Posterior cingulate gyrus (tissue), 11 donors: ENCODE measurements at places on chromosomes 7 and 10.

DNA sequence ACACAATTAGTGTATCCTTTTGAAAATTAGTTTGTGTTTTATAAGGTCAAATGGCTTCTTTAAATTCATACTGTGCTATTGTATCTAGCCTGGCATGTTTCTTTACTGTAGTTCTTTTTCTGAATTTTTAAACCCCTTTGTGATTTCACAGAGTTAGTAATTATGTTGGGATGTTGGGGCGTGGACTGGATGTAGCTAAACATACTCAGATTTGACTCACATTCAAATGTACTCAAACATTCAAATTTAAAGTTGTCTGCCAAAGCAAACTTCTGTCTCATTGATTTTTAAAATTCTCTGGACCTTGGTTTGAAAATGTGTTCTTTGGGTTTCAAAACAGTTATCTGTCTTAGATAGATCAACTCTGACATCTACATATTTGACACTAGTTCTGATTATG lies 7.2 kb upstream of the NRP1 start:
- no peak for DNase-seq

DNA sequence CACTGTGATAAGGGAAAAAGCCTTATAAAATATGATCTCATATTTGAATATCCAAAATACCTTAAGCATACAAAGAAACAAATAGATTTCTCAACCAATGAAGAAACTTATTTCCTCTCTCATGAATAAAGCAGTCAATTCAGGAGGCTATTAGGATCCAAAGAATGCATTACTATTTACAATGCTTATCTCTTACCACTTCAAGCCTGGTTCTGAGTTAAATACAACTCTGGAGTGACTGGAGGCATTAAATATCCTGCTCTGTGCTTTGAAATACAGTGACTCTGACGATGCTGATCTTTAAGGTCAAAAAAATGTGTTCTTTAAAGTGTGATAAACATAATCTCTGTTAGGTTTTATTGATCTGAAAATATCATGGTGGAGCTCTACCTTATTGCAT lies 493.2 kb downstream of the ZWINT start:
- DNase-seq, result no peak

- no peak for DNase-seq
Observed at GRCh38 chr10:6069081-6069931, 7.1 kb upstream of the IL2RA start.

DNA sequence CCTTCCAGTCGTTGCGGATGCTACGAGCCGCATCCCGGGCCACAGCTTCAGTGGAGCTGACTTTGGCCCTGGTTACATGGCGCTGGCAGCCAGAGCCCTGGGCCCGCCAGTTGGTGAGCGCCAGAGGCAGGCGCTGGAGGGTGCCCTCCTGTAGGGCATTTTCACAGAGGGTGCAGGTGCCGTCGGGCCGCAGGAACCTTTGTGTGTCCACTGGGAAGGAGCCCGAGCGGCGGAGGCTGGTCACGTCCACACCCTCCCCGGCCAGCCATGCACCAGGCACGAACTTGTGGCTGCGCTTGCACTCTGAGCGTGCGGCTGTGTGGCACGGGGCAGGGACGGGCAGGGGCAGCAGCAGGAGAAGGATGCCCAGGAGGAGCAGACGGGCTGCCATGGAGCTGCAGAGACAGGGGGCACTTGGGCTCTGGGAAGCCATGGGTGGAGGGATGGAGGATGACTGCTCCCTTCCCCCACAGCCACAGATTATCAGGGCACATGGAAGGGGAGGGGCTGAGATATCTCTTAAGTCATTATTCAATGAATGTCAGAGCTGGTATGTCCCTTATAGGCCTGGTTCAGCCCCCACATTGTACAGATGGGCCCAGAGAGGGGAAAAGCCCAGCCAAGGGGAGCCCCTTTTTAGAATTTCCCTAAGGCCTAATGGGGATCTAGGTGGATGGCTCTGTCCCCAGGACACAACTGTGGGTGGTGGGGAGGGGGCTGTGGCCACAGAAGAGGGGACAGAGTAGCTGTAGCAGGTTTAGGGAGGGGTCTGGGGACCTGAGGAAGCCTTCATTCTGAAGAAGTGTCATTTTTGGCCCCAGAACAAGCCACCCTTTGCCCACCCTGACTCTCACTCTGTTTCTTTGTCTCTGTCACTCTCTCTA lies 1.8 kb downstream of the PRF1 start:
- DNase-seq, result no peak

DNA sequence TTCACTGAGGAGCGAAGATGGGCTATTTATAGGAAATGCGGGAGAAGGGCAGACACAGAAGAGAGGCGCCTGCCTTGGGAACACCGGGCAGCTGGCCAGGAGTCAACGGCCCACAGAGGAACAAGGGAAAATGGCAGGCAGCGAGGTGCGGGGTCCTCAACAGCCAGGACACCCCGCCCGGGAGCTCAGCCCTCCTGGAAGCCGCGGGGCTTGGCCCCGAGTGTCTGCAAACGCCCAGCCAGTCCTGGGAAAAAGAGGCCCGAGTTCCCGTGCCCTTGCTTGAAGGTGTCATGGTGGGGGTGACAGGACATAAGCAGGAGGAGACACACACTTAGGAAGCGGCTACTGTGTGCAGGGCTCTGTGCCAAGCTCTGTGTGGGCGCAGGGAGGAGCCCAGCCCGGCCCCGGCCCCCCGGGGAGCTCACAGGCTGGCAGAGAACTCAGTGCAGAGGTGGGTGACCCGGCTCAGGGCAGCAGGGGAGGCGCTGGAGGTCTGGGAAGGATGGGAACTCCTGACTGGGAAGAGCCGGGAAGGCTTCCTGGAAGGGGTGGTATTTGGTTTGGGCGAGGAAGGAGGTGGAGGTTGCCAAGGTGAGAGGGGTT lies 79.9 kb downstream of the ELFN1 start:
- DNase-seq, result no peak

DNA sequence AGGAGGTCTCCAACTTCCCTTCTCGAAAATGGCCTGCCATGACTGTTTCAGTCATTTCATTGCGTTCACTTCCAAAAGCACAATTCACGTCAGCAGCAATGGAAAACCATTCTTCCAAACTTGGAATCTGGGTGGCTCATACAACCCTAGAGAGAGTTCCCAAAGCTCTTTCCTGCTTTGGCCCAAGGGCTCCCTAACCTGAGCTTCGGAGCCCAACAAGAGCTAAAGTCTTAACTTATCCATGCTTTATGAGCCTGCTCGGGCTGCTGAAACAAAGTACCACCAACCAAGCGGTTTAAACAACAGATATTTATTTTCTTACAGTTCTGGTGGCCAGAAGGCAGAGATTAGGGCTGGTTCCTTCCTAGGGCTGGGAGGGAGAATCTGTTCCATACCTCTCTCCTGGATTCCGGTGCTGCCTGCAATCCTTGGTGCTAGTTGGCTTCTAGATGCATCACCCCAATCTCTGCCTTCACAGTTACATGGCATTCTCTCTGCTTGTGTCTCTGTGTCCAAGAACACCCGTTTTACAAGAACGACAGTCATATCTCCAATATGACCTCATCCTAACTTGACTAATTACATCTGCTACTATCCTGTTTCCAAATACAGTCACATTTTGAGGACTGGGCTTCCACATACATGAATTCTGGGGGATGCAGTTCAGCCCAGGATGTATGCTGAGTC lies 33.5 kb downstream of the CAMK2B start:
- no peak for DNase-seq

DNA sequence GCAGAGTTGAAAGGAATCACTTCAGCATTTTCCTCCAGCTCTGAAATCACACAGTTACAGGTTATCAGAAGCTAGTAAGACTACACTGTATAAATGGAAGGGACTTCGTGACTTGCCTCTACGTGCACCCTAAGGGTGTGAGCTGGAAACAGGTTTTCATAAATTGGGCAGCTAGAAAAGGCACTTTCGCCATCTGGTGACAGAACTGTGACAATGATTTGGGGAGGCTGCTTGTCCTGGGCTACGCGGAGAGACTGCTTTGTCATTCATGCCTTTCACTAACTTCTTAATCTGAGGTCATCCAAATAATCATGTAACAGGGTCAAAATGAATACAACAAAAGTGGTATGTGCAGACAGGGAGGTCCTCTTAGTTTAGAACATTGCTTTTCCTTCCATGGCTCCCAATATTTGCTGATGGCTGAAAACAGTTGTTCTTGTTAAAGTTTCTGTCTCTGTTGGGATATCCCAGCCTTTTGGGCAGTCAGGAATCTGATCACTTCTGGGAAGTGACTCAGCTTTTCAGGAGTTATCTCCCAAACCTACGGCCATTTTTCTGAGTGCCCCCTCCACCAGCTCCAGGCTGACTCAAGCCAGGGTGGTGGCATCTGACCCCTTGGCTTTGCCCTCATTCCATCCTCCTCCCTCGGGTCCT lies 17.8 kb downstream of the VWC2 start:
- DNase-seq, result no peak

DNA sequence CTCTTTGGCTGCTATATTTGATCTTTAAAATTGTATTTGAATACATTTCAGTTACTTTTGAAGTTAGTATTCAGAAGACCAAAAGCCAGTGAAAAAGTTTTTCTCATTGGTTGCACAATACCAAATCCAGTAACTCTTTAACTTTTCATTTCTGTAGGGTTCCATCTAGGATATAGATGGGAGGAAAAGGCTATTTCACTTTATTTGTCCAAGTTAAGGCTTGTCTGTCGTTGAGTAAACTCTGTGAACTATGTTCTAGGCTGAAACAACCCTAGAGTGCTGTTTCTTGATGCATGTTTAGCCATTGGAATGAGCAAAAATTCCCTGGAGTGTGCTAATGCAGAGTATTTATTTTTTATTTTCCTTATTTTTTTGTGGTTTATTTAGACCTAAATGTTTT lies 834.7 kb upstream of the KCND2 start:
- no peak for DNase-seq

DNA sequence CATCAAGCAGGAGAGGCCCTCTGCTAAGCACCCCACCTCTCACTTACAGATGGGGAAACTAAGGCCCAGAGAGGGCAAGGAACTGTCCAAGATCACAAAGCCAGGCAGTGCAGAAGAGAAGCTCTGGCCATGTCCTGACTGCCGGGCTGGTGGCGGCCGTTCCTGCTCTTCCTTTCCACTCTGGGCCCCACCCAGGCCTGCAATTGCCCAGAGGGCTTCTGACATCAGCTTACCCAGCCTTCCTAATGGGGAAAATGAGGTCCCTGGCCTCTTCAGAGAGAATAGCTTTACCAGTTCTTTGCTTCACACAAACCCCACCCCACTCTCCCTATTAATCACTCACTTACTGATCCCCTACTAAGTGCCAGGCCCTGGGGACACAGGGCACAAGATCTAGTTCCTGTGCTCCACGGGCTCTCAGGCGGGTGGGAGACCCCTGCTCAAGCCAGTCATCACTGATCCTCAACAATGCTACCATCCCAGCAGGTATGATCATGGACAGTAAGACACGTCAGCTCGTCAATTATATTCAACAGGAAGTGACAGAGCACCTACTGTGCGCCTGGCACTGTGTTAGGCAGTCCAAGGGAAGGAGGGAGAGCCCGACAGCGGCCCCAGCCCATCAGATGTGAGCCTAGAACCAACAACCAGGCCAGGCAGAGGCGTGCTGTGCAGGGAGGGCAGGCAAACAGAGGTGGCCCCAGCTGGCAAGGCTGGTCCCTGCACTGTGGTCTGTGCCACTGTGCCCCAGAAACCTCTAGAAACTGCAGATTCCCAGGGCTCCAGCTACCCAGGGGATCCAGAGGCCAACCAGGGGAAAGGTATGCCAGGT lies 26.4 kb upstream of the FRAT2 start:
- no peak for DNase-seq

DNA sequence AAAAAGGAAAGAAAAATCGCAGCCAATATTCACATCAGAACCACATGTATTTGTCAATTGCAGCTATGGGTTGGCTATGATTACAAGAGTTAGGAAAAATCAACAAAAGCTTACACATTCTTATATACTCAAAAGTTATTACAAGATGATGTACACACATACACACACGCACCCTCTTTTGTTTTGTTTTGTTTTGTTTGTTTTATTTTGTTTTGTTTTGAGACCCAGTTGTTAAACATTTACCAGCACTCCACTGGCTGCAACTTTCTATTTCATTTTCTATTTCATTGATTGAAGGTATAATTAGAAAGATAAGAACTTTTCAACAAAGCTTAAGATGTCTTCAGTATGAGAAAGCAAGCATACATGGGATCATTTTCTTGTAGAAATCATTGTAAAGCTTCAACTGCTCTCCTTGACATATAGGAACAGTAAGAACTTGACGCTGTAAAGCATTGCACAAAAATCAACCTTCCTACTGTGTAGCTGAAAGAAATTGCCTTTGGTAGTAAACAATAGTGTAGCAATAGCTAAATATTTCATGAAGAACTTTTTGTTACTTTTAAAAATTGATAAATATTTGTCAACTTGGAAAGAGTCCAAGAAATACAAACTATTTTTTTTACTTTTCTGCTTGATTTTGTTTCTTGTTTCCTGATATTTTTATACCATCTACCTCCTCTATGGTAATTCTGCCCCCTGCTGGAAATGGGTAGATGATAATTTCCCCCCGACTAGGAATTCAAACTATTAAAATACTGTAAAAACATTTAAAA lies 205.9 kb downstream of the MBL2 start:
- no peak for DNase-seq

DNA sequence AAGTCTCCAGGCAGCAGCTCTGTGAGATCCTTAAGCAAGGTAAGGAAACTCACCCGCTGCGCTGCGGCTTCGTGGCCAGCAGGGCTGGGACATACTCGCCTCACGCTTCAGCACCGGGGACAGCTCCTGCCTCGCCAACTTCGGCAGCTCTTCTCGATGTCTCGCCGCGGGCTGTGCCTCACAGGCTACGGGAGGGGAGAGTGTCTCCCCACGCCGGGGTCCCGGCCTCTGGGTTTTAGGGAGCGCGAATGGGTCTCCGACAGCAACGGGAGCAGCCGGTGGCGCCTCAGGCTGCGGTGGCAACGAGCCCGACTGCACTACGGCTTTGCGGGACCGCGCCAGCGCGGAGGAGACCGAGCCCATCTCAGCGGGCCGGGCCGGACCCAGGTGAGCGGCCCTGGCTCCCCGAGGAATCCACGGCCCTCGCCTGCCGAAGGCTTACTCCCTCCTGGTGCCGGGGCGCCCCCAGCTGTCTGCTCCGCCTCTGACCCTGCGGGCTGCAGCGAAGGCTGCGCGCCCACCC lies 62.4 kb downstream of the LSM5 start:
- DNase-seq, result peak; percentile 59

DNA sequence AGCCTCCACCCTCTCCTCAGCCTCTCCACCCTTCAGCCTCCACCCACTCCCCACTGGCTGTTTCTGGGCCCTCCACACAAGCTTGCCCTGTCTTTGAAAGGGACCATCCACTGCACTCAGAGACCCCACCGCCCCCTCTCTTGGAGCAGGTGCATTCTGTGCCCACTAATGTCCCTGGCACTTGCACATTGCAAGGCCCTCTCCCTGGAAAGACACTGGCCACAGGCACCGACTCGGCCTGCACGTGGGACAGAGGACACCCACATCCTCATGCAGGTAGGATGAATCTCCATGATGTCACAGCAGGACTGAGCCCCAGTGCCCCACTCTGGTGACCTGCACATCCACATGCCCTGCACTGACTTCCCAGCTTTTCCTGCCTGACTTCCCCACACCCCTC lies 36.8 kb upstream of the EBF3 start:
- DNase-seq, result no peak

- no peak for DNase-seq
Observed at GRCh38 chr7:154795014-154795413, 207.9 kb downstream of the PAXIP1 start.
